Right ventricle myocardium superior (tissue), 1 donor: ENCODE measurements at places on chromosomes 3 and 15. TPM values are rescaled to one million over a fixed set of nuclear protein-coding genes. Genes with fewer than 3 reads are reported as not detected.
A peak's percentile ranks its signal among the peaks of the same experiment; 100 is the strongest.

DNA sequence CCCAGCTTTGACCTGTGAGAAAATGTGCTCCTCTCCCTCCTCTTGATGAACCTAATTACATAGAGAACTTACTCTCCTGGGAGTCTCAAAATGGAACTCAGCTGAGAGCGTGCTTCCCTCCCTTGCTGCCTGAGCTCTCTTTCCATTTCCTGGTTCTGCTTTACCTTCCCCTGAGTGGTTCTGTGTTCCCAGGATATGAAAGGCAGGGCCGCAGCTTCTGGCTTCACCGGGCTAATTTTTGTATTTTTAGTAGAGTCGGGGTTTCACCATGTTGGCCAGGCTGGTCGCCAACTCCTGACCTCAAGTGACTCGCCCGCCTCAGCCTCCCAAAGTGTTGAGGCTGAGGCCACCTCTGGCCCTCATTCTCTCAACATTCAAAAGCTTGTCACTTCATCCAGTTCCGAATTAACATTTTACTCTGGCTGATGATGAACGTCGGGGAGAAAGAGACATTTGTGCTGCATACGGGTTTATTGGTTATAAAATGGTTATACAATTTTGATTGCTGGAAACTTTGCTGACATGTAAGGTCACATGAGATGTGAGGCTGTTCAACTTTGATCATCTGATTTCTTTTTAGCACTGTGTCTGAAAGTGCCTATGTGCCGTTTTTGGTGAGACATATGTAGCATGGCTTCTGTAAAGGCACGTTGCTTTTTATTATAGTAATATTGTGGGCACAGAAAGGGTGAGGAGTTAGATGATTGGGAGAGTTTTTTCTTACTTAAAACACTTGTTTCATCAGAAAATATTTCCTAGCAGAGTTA, 6.6 kb downstream of the PLS1 start:
- no peak for DNase-seq

The C3orf52 gene
- 2.5 TPM for total RNA-seq

DNA sequence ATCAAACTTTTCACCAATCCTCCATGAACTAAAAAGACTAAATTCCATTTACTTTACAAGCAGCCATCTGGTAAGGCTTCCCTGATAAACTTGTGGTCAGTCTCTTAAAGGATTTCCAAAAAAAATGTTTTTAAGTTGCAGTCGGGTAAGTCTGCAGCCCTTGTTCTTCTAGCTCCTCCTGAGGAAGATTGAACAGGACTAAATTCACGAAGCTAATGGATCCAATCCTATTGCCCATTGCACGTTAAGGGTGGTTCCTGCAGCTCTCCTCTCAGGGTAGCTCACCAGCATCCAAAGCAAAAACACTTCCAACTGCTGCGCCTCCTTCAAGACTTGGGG, 2.8 kb downstream of the HES1 start:
- DNase-seq, result no peak

DNA sequence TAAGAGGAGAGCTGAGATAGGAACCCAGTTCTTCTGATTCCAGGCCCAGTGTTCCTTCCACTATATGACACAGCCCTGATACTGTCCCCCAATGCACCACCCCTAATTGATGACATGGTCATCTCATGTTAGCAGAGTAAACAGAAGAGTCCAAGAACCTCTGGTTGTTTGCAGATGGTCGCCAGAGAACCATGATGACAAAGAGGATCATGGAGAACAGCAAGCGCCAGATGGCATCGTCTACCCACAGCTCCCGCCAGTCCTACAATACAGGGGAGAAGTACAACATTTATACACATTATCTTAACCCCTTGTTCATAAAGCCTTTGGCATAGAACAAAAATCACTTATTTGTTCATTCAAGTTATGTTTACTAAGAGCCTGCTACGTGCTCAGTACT, 18.5 kb upstream of the VPS39 start:
- no peak for DNase-seq

- DNase-seq, result no peak
These were observed 39.1 kb upstream of the TM4SF19 start for GRCh38 chr3:196377321-196377720.

DNA sequence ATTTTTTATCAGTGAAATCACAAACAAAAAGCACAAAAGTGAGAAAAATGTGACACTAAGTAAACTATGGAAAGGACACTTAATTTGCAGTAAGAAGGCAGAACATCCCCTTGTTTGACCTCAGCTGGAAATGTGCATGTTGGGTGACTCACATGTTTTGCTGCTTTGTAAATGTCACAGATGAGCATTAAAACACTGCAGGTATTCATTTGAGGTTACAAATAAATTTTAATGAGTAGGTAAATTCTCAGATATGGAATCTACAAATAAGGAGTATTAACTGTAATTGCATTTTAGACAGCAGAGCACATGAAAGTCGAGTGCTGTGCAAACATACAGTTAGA, 20.3 kb downstream of the CHMP2B start:
- DNase-seq, result no peak

GRCh38 chr15:58469432-58470353, 37.9 kb downstream of the LIPC start:
- no peak for DNase-seq

- no peak for DNase-seq
These were observed 9.2 kb upstream of the MEF2A start for GRCh38 chr15:99556578-99556977.

The ARGFX gene
- total RNA-seq, result not detected

DNA sequence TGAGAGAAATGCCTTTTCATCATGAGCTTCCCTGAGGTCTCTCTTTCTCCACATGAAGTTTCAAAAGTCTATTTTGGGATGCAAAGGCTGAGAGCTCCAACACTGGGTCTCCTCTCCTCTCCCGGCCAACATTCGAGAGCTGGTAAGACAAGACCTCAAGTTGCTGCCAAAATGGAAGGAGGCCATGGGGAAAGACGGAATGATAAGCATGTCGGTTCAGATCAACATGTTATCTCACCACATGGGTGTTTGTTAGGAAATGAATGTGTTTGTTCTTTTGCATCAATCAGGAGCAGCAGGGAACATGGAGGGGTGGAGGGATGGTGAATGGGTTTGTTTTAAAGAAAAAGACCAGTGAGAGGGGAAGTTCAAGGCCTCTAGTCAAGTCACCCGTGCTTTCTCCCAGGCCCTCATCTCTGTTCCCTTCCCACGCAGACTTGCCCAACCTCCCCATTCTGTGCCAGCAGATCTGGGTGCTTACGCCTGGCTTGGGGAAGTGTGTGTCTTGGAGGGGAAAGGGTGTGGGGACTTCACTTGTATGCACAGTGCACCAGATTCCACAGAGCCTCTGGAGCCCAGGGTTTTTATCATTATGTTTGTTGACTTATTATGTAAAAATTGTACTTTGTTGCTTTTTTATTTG, 23.5 kb upstream of the ATP10A start:
- DNase-seq, result peak; percentile 61

DNA sequence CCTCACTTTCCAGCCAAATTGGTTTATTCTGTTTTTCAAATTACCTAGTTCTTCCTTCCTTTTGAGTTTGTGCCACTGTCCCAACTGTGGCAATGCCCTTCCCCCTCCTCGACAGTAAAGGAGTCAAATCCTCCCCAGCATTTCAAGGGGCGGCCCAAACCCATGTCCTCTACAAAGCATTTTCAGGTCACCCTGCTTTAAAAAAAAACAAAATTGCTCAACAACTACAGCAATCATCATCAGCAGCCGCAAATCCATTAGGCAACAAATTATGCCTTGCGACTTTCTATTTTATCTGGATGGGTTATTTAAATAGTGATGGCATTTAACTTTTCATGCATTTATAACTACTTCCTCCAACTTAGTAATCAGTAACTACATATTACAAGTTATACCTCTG, 32.7 kb downstream of the PLD1 start:
- no peak for DNase-seq

The CLPX gene
- total RNA-seq, result 51.5 TPM

DNA sequence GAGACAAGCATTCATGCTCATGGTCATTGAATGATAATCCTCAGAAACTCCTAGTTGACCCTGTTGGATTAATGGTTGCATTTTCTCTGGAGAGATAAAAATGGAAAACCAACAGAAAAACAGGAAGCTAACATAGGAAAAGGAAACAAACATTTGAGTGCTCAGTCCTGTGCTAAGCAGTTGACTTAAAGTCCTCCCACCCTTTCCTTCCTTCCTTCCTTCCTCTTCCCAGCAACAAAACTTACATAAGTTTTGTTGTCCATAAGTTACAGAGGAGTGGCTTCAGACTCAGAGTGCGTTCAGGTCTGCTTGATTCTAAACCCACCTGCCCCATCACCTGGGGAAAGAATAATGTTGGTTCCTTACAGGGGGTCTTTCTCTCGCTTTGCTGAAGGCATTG, 163.8 kb upstream of the RGMA start:
- no peak for DNase-seq

The C2CD4A gene
- not detected for total RNA-seq

- DNase-seq, result peak; percentile 53
These were observed 431.0 kb downstream of the EPHB1 start for GRCh38 chr3:135226057-135226456.

The TEX55 gene
- not detected for total RNA-seq

The IL16 gene
- total RNA-seq, result 2.7 TPM

GRCh38 chr3:10869460-10869859, 53.4 kb downstream of the SLC6A11 start:
- DNase-seq, result no peak

- peak; percentile 89 for DNase-seq
These were observed 4.9 kb downstream of the HDAC11 start for GRCh38 chr3:13484851-13485590.

The GOLGA8J gene
- total RNA-seq, result not detected

GRCh38 chr3:76669322-76669721, 370.6 kb upstream of the ROBO2 start:
- DNase-seq, result no peak

DNA sequence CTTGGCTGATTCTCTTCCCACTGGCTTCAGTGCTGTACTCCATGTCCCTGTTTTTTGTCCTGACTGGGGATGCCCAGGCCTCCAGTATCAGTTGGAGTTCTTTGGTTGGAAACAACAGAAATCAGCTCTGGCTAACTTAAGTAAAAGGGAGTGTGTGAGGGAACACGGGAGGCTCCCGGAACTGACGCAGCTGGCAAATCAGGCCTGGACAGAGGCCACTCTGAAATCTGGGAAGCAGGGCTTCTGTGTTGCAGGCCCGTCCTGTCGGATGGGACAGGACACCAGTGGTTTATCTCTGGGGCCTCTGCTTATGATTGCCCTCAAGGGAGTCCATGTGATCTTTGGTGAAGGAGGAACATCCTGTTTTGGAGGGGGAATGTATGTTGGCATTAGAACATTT, 124.3 kb downstream of the CHCHD6 start:
- peak; percentile 82 for DNase-seq

The DUOX1 gene
- 1.2 TPM for total RNA-seq

The MESP2 gene
- total RNA-seq, result 0.13 TPM

The AHSG gene
- not detected for total RNA-seq

The SLC24A5 gene
- not detected for total RNA-seq

GRCh38 chr3:155852341-155852740, 1.9 kb downstream of the SLC33A1 start:
- DNase-seq, result no peak

DNA sequence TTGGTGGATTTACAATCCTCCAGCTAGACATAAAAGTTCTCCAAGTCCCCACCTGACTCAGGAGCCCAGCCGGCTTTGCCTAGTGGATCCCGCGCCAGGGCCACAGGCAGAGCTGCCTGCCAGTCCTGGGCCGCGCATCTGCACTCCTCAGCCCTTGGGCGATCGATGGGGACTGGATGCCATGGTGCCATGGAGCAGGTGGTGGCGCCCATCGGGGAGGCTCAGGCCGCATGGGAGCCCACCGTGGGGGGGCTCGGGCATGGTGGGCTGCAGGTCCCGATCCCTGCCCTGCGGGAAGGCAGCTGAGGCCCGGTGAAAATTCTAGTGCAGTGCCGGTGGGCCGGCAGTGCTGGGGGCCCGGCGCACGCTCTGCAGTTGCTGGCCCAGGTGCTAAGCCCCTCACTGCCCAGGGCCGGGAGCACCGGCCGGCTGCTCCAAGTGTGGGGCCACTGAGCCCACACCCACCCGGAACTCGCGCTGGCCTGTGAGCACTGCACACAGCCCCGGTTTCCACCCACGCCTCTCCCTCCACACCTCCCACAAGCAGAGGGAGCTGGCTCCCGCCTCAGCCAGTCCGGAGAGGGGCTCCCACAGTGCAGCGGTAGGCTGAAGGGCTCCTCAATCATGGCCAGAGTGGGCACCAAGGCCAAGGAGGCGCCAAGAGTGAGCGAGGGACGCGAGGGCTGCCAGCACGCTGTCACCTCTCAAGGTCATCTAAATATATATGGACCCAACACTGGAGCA, 38.8 kb upstream of the IGSF11 start:
- DNase-seq, result no peak

GRCh38 chr3:63762934-63763550, 56.1 kb upstream of the C3orf49 start:
- no peak for DNase-seq

- no peak for DNase-seq
These were observed 207.7 kb downstream of the ATP10A start for GRCh38 chr15:25655207-25655948.

DNA sequence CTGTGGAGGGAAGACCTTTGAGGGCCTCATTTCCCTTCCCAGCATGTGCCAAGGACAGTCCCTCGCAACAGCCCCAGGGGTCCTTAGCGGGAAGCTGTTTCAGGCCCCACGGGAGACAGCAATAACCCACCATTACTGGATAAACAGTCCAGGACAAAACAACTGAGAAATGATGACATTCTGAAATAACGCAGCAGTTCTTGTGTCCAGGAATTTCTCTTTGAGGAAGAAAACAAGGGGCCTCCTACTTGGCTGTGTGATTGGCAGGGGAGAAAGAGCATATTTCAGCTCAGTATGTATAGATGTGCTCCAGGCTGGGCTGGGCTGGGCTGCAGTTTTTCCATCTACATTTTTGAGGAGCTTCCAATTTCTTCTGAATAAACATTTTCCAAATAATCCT, 82.2 kb upstream of the THBS1 start:
- DNase-seq, result no peak

The ZMYND10 gene
- total RNA-seq, result not detected

DNA sequence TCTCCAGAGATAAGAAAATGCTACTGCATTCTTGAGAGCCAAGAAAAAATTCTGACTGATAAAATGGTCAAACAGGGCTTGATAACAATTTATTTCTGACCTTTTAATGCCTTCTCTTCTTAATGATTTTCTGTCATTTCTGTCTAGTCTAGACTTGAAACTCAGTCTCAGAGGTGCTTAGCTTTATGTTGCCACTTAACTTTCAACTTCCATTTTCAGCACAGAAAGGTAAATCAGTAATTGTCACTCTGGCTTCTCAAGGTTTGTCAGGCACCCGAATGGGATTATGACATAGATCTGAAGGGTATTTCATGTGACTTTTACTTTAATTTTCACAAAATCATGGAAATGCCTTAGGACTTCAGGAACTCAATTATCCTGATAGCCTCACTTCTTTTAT, 155.4 kb upstream of the GBE1 start:
- no peak for DNase-seq

The CLEC3B gene
- total RNA-seq, result 78.6 TPM

- no peak for DNase-seq
These were observed 167.1 kb upstream of the CRBN start for GRCh38 chr3:3346556-3346955.
